ENCODE measurements at places on chromosomes 16 and 17.

- H3K27me3 ChIP-seq: peaks cover 2% of the 10 kb centered on the region
- peak overlapping the region; percentile 56 for H3K4me3 ChIP-seq
- peaks cover 49% of the 10 kb centered on the region for H3K4me1 ChIP-seq
- peaks cover 4% of the 10 kb centered on the region for H3K36me3 ChIP-seq
- H3K27ac ChIP-seq: peak overlapping the region; percentile 15
- peak; percentile 62 for DNase-seq
These were observed 2.3 kb upstream of the NT5M start for GRCh38 chr17:17300624-17301568.

- peaks cover 89% of the 10 kb centered on the region for H3K4me1 ChIP-seq
- peak overlapping the region; percentile 84 for H3K27ac ChIP-seq
- H3K4me3 ChIP-seq: peak overlapping the region; percentile 15
- peaks cover 50% of the 10 kb centered on the region for H3K36me3 ChIP-seq
- H3K27me3 ChIP-seq: no peaks in the 10 kb centered on the region
These were observed 23.2 kb downstream of the SLC7A6OS start for GRCh38 chr16:68287276-68288251.

DNA sequence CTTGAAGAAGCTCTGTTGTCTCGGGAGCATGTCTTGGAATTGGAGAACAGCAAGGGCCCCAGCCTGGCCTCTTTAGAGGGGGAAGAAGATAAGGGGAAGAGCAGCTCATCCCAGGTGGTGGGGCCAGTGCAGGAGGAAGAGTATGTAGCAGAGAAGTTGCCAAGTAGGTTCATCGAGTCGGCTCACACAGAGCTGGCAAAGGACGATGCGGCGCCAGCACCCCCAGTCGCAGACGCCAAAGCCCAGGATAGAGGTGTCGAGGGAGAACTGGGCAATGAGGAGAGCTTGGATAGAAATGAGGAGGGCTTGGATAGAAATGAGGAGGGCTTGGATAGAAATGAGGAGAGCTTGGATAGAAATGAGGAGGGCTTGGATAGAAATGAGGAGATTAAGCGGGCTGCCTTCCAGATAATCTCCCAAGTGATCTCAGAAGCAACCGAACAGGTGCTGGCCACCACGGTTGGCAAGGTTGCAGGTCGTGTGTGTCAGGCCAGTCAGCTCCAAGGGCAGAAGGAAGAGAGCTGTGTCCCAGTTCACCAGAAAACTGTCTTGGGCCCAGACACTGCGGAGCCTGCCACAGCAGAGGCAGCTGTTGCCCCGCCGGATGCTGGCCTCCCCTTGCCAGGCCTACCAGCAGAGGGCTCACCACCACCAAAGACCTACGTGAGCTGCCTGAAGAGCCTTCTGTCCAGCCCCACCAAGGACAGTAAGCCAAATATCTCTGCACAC, 21.2 kb downstream of the AKAP1 start:
- no peak overlapping the region for H3K27ac ChIP-seq
- no peak overlapping the region for H3K4me3 ChIP-seq
- no peaks in the 10 kb centered on the region for H3K36me3 ChIP-seq
- DNase-seq: no peak
- no peaks in the 10 kb centered on the region for H3K27me3 ChIP-seq

DNA sequence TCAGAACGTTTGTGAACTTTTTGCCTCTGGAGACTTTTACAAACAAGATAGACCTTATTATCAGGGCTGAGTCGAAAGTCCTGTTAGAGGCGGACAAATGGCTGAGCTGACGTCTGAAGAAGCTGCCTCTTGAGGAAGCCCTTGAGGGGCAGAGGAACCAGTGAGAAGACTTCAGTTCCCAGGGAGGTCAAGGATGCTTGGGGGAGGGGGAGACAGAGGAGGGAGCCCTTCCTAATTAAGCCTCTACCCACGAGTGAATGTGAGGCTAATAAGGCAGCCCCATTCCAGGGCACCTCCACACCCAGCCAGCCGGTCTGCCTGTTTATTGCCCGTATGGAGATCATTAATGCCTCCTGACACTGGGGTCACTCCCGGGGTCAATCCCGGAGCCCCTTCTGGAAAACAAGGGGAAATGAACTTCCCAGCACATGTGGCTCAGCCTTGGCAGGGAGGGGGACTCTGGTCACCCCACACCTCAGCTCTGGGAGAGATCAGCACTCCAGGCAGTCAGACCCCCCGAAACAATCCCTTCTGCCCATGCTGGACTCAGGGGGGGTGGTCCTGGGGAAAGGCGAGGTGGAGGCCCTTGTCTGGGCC, 9.2 kb upstream of the TBX4 start:
- H3K27ac ChIP-seq: no peak overlapping the region
- peaks cover 52% of the 10 kb centered on the region for H3K27me3 ChIP-seq
- peak; percentile 26 for DNase-seq
- H3K36me3 ChIP-seq: no peaks in the 10 kb centered on the region

GRCh38 chr17:80160536-80160935, 9.3 kb upstream of the CARD14 start:
- no peak overlapping the region for H3K4me3 ChIP-seq
- no peaks in the 10 kb centered on the region for H3K4me1 ChIP-seq
- peaks cover 6% of the 10 kb centered on the region for H3K36me3 ChIP-seq
- H3K27ac ChIP-seq: no peak overlapping the region

- H3K36me3 ChIP-seq: no peaks in the 10 kb centered on the region
- no peak overlapping the region for H3K4me3 ChIP-seq
- peaks cover 3% of the 10 kb centered on the region for H3K4me1 ChIP-seq
- DNase-seq: no peak
These were observed 9.2 kb upstream of the SSTR2 start for GRCh38 chr17:73155410-73156165.

- H3K36me3 ChIP-seq: no peaks in the 10 kb centered on the region
- peaks cover 10% of the 10 kb centered on the region for H3K4me1 ChIP-seq
- no peak for DNase-seq
- no peak overlapping the region for H3K4me3 ChIP-seq
These were observed 5.2 kb upstream of the MRPL38 start for GRCh38 chr17:75909812-75910274.

- peaks cover 6% of the 10 kb centered on the region for H3K36me3 ChIP-seq
- no peak overlapping the region for H3K27ac ChIP-seq
- H3K4me3 ChIP-seq: no peak overlapping the region
- H3K4me1 ChIP-seq: no peaks in the 10 kb centered on the region
- H3K27me3 ChIP-seq: no peaks in the 10 kb centered on the region
These were observed 130.9 kb downstream of the STX8 start for GRCh38 chr17:9444687-9445086.

DNA sequence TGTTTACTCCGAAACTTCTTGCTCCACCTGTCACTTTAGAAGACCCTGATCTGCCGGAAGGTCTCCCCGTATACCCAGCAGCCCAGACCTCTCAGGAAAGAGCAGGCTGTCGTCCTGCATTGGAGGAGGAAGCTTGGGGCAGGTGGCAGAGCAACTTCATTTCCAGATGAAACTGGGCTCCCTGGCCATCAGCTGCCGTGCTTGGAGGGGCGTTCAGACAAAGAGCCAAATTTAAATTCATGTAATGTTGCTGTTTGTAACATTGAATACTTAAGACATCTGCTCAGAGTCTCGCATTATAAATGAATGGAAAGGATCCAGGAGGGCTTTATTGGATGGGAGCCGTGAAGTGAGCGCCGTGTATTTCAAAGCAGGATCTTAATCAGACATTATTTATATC, 628.5 kb downstream of the MAF start:
- no peak overlapping the region for H3K4me3 ChIP-seq
- DNase-seq: no peak
- no peaks in the 10 kb centered on the region for H3K4me1 ChIP-seq
- H3K36me3 ChIP-seq: no peaks in the 10 kb centered on the region
- H3K27me3 ChIP-seq: no peaks in the 10 kb centered on the region

DNA sequence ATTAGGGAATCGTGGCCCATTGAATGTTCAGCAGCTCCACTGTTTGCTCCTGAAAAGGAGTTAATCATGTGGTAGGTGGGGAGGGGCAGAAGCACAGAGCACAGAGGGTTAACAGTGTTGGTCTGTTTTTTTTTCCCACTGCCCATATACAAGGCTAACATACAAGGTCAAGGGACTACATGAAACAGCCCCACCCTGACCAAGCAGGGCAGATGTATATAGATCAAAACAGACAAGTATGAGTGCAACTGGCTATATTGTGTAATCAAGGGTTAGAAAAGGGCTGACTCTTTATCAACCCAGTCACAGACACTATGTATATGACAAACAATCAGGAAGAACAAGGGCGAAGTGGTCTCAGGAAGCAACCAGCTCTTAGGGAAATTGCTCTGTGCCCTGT, 186.6 kb upstream of the CDH11 start:
- DNase-seq: no peak
- no peaks in the 10 kb centered on the region for H3K36me3 ChIP-seq
- no peak overlapping the region for H3K27ac ChIP-seq
- H3K4me1 ChIP-seq: no peaks in the 10 kb centered on the region

DNA sequence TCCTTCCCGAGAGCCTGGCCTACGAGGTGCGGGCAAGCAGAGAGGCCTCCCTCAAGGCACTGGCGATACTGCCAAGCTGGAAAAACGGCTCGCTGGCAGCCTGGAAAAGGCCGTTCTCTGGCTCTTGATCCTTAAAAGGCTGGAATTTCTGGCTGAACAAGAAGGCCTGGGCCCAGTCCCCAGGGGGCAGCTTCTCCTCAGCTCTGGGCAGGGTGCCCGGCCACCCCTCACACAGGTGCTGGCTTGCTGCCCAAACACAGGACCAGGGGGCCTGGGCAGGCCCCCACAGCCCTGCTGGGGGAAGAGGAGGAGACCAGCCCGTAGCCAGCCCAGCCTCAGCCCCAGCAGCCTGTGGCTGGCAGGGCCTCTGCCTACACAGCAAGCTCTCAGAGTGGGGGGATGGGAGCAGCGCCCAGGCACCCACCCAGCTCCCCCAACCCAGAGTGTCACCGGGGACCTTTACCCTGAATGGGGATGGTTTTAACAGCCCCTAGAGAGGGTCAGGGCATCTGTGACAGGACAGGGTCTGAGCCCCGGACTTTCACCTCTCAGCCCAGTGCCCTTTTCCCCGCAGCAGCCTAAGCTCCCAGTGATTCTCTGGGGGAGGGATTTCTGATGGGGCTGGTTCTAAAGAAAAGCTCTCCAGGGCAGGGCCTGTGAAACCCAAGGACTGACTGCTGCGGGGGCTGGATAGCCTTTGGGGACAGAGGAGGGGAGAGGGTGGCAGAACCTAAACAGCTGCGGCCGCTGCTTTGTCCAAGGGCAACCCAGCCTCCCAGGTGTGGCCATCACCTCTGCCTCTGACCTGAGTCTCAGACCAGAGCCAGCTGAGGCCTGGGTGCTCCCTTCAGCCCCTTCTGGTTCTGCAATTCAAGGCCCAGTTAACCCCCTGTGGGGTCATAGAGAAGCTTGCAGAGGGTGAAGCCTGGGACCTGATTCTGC, 38.6 kb upstream of the TOB1 start:
- peak overlapping the region; percentile 96 for H3K27ac ChIP-seq
- H3K4me3 ChIP-seq: no peak overlapping the region
- peaks cover 54% of the 10 kb centered on the region for H3K4me1 ChIP-seq
- no peak for DNase-seq
- no peaks in the 10 kb centered on the region for H3K36me3 ChIP-seq

- H3K27ac ChIP-seq: no peak overlapping the region
- H3K27me3 ChIP-seq: peaks cover 12% of the 10 kb centered on the region
- no peak for DNase-seq
These were observed 127.4 kb downstream of the IRF8 start for GRCh38 chr16:86026171-86026910.

GRCh38 chr16:82187829-82188228, 17.8 kb upstream of the MPHOSPH6 start:
- peaks cover 3% of the 10 kb centered on the region for H3K36me3 ChIP-seq
- no peak for DNase-seq
- peaks cover 12% of the 10 kb centered on the region for H3K4me1 ChIP-seq
- no peak overlapping the region for H3K4me3 ChIP-seq
- H3K27me3 ChIP-seq: peaks cover 44% of the 10 kb centered on the region

- H3K4me3 ChIP-seq: no peak overlapping the region
- H3K27ac ChIP-seq: no peak overlapping the region
- peaks cover 6% of the 10 kb centered on the region for H3K4me1 ChIP-seq
These were observed 15.6 kb upstream of the YPEL2 start for GRCh38 chr17:59315866-59316265.

DNA sequence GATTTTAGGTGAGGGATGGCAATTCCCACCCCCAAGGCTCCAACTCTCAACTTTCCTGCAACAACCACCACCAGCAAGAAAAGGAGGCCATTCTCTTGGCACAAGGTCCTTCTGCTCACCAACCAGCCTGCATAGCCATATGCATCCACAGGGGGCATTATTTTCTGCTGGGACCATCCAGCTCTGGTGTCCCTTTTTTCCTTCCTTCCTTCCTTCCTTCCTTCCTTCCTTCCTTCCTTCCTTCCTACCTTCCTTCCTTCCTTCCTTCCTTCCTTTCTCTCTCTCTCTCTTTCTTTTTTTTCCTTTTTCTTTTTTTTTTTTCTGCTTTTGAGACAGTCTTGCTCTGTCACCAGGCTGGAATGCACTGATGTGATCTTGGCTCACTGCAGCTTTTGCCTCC, 21.1 kb upstream of the COX10 start:
- peaks cover 29% of the 10 kb centered on the region for H3K36me3 ChIP-seq
- no peak overlapping the region for H3K4me3 ChIP-seq
- peaks cover 21% of the 10 kb centered on the region for H3K4me1 ChIP-seq
- DNase-seq: no peak

DNA sequence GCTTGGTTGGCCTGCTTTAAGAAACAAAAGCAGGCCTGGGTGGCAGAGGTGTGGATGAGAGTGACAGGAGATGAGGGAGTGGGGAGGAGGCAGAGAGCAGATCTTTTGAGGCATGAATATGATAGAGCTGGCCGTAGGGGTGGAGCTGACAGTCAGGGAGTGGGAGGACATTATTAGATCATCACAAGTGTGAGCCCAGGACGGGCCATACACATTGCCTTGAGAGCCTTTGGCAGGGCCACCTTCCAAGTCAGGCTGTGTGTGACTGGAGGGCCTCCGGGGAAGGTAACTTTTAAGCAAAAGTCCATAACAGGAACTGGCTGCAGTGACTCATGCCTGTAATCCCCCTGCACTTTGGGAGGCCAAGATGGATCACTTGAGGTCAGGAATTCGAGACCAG, 26.3 kb downstream of the GINS3 start:
- no peak overlapping the region for H3K4me3 ChIP-seq
- DNase-seq: no peak
- H3K27me3 ChIP-seq: peaks cover 11% of the 10 kb centered on the region
- no peaks in the 10 kb centered on the region for H3K4me1 ChIP-seq
- no peak overlapping the region for H3K27ac ChIP-seq

DNA sequence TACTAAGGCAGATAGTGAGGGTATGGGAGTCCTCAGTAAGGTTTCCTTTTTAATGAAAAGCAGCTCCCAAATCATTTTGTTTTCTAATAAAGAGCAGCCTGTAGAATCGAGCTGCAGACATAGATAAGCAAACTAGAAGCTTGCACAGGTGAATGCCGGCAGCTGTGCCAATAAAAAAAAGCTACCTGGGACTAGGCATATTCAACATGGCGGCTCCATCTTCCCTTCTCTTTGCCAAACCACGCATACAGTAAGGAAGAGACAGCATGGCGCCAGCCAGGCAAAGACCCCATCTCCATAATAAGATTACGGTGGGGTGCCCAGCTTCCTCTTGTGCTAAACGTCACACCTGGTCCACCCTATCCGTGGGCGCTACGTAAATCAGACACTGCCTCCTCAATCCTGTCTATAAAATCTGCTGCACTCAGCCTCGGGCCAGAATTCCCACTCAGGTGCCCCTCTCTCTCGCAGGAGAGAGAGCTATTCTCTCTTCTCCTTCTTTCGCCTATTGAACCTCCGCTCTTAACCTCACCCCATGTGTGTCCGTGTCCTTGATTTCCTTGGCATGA, 92.7 kb upstream of the FA2H start:
- H3K4me1 ChIP-seq: peaks cover 13% of the 10 kb centered on the region
- DNase-seq: no peak
- H3K27me3 ChIP-seq: no peaks in the 10 kb centered on the region

GRCh38 chr17:6027342-6028024, 42.7 kb upstream of the WSCD1 start:
- no peaks in the 10 kb centered on the region for H3K36me3 ChIP-seq
- no peak for DNase-seq
- no peak overlapping the region for H3K27ac ChIP-seq
- H3K4me3 ChIP-seq: no peak overlapping the region
- peaks cover 8% of the 10 kb centered on the region for H3K27me3 ChIP-seq
- no peaks in the 10 kb centered on the region for H3K4me1 ChIP-seq

Data from activated CD8-positive, alpha-beta memory T cell treated with anti-CD3 and anti-CD28 coated beads, Interleukin-2, amount 10 ng/mL, durations not matched to agents 7 days and 5 days (primary cell).